ENCODE measurements at places on chromosomes 13 and 19.

- no peak for DNase-seq
Observed at GRCh38 chr13:110319774-110320509, 12.9 kb downstream of the COL4A2 start.

GRCh38 chr19:14775869-14776586 lies 2.3 kb downstream of the ADGRE2 start:
- DNase-seq, result no peak

GRCh38 chr19:19142347-19142746 lies 4.1 kb upstream of the TMEM161A start:
- no peak for DNase-seq

DNA sequence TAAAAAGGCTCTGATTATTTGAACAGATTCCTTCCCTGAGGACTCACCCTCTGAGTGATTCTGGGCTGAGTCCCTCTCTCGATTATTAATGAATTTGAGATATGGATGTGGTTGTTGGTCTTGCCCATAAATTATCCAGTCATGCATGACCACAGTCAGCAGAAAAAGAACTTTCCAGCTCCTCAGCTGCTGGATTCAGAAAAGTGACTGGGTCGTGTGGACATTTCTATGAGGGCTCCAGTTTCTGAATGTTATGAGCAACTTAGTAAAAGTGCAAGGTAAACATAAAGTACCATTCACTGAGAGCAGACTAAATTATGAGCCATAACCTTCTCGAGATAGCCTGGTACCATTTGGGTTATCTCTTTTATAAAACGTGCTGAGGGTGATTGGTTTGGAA lies 100.1 kb upstream of the CLDN10 start:
- DNase-seq, result no peak

DNA sequence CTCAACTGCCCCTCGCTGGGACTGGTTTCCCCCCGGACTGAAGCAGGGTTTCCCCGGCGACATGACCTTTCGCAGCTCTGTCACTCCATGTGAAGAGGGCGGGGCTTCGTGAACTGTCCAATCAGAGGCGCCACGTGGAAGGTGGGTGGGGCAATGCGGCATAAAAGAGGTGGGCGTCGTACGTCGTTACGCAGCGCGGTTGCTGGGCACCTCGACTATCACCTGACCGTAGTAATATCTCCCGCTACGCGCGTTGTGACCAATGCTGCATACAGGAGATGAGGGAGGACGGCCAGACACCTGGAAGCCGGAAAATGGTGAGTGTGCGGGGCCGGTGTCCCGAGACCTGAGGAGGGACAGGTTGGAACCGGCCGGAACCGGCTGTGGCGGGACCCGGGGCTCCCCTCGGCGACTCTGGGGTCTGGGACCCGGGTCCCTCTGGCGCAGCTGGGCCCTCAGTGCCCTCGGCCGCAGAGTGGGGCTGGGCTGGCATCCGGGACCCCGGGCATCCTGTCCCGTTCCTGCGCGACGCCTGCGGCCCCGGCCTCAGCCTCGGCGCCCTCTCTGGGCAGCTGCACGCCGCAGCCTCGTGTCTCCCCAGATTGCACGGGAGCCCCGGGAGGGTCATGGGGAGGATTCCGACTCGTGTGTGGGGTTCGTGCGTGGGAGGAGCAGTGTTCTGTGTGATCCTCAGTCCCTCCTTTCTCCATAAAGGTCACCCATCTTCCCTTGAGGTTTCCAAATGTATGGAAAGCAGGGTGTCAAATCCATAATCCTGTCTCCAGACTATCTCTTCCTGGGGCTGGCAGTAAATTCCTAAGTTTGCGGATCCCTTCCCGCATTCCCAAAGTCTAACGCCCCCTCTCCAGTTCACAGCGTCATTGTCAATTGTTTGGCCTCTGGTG lies 32.2 kb downstream of the ZNF136 start:
- no peak for DNase-seq

Data from NCI-H1417 treated with DMSO at 0.1 percent for 48 hours (cell line).